ENCODE measurements at places on chromosomes 2 and 18. TPM values are rescaled to one million over a fixed set of nuclear protein-coding genes. Genes with fewer than 3 reads are reported as not detected.

DNA sequence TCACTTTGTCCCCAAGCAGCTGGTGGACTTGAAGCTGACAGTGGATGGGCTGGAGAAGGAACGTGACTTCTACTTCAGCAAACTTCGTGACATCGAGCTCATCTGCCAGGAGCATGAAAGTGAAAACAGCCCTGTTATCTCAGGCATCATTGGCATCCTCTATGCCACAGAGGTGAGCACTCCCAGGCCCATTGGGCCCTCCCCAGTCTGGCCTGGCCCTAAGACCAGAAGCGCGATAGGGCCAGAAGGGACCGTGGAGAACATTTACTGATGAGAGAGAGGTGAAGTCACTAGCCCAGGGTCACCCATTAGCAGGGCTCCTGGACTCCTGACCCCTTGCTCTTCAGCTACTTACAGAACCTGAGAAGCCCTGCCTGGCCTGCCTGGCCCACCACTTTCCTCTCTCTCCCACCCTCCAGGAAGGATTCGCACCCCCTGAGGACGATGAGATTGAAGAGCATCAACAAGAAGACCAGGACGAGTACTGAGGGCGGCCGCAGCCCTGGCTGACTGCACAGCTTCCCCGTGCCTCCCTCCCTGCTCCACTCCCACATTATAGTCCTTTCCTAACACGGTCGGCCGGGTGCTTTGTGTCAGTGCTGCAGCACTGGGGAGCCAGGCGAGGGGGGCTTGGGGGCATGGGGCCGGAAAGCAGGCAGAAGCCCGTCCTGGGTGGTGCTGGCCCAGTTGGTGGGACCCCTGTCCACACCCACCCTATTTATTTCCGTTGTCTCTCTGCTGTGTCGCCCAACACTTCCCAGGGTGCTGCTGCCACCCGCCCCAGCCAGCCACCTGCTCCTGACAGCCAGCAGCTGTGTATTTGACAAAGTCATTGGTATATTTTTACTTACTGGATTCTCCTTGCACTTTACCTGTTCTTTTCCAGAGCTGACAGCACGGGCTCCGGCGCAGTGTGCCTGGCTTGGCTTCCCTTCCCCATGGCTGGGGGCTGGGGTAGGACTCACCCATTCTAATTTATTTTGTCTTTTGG is 6.6 kb upstream of the TMEM214 start:
- H3K4me3 ChIP-seq = no peak overlapping the region
- H3K4me1 ChIP-seq = peaks cover 8% of the 10 kb centered on the region
- H3K27me3 ChIP-seq = no peaks in the 10 kb centered on the region
- peaks cover 9% of the 10 kb centered on the region for H3K36me3 ChIP-seq
- no peak for DNase-seq

GRCh38 chr18:9649164-9649540 is 34.8 kb upstream of the PPP4R1 start:
- no peak overlapping the region for H3K27ac ChIP-seq
- H3K27me3 ChIP-seq = no peaks in the 10 kb centered on the region
- H3K4me3 ChIP-seq = no peak overlapping the region
- no peak for DNase-seq

DNA sequence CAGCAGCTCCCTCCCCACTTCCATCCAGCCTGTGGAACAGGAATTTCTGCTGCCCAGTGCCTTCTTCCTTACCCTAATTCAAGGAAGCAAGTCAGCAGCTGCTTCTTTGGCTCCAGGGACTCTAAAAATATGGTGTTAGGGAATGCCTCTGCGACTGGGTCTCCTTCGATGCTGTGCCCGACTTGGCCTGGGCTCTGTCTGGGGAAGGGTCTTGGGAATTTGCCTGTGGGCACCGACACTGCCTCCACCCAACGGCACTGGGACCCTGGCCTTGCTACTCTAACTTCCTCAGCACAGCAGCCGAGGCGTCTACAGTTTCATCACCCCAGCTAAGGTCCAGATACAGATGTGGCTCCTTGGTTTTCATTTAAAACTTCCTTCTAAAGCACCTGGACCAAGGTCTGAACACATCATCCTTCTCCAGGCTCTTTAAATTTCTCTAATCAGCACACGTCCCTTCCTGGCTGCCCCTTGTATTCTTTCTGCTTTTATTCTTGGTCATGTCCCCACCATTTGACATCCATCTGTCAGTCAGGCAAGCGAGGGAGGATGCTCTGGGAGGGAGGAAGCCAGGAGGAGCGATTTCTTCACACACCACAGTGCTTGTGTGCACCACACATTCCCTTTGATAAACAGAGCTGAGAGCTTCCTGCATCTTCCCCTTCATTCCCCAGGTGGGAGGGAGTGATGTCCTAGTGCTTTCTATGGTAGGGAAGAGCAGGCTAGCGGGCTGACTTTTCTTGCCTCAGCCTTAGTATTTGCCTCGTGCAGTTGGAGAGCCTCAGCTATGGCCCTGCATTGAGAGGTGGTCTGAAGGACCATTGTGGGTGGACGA is 6.8 kb downstream of the LBH start:
- no peak overlapping the region for H3K27ac ChIP-seq
- H3K36me3 ChIP-seq = no peaks in the 10 kb centered on the region
- DNase-seq = no peak
- H3K4me3 ChIP-seq = no peak overlapping the region
- H3K27me3 ChIP-seq = no peaks in the 10 kb centered on the region
- no peaks in the 10 kb centered on the region for H3K4me1 ChIP-seq

The CDH19 gene
- 8.0 TPM for total RNA-seq

DNA sequence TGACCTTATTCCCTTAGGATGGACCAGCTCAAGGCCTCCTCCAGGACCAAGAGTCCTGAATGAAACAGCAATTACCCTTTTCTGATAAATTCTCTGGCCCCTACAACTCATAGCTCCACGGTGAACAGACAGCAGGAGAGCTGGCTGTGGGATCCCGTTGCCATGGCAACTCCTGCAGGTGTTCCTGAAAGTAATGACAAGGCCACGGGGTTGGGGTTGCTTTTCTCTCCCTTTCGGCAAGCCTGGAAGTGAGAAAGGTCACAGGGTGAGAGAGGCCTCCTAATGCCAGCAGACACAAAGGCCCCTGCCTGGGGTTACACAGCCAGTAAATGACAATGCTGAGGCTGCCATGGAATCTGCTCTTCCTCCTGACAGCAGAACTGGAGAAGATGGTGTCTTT is 403.0 kb downstream of the NBAS start:
- no peaks in the 10 kb centered on the region for H3K36me3 ChIP-seq
- H3K4me1 ChIP-seq = no peaks in the 10 kb centered on the region
- H3K27me3 ChIP-seq = no peaks in the 10 kb centered on the region
- H3K27ac ChIP-seq = no peak overlapping the region
- no peak overlapping the region for H3K4me3 ChIP-seq

DNA sequence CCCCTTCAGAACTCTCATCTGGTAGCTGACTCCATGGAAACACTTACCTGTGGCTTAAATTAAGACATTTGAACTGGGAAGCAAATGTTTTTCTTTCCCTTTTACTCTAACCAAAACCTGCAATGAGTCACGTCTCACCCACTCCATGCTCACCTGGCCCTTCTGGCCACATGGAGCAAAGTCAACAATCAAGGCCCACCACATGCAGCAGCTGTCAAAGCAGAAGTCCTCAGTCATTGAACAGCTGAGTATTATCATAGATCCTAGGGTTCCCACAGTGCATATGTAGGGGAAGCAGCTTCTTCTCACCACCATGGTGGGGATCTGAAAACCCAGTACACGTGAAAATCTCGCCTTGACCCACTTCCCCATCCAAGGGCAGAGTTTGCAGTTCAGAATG is 12.3 kb upstream of the MEP1B start:
- no peak for DNase-seq
- no peaks in the 10 kb centered on the region for H3K36me3 ChIP-seq
- no peaks in the 10 kb centered on the region for H3K27me3 ChIP-seq
- H3K27ac ChIP-seq = no peak overlapping the region
- H3K4me1 ChIP-seq = no peaks in the 10 kb centered on the region

DNA sequence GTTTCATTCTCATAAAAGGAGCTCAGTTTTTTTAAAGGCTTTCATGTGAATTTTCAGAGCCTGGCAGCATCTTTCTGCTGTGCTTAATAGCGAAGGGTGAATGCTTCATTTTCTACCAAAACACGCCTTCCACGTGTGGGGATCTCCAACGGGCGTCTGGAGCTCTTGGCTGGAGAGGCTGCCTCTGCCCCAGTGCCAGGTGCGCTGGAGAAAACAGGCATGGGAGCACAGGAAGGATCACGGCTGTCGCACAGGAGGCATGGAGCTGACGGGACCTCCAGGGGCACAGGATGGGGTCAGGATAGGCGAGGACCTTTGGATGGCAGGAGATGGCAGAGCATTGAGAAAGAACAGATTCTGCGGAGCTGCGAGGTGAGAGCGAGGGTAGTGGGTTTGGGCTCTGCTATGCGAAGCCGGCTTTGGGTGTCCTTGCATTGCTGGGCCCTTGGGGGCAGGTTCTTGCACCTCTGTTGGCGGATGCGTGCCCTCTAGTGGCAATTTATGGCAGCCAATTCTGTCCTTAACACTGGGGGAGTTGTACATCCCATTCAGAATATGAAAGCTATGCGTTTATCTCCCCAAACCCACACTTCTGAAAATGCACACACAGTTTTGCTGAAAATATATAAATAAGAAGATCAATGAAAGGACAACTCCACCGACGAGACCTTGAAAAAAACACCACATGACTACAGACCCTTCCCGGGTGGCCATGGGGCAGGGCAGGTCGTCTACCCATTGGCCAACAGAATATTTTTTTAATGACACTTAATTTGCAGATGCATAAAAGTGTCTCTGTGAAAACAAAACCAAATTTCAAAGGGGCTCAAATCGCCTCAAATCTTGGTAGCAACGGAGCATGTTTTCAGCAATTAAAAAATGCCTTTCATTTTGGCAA is 90.4 kb upstream of the SLC35G4 start:
- H3K36me3 ChIP-seq = no peaks in the 10 kb centered on the region
- no peaks in the 10 kb centered on the region for H3K4me1 ChIP-seq
- peak; percentile 46 for DNase-seq

DNA sequence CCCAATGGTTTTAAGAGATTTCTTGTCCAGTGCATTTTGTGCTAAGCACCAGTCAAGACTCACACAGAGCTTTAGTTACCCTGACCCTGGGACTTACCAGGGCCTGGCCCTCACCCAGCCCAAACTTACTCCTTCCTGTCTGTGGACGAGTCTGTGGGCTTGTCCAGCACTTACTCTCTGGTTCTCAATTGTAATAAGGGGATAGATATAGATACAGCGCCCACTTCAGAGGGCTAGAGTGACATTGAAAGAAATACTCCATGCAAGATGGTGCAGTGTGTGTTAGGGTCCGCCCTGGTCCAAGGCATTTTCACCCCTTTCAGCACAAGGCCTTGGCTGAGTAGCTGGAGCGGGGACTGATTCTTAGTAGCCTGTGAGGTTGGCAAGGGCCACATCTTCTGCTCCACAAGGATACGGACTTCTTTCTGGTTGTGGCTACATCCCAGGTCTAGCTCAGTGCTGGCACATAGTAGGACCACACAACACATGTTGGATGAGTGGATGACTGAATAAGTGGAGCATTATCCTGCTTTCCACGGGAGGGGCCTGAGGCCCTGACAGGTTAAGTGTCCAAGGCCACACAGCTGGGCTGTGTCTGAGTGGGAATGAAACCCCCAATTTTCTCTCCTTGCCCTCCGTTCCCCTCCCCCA is 3.8 kb upstream of the ARID5A start:
- no peaks in the 10 kb centered on the region for H3K27me3 ChIP-seq
- no peak for DNase-seq
- H3K4me3 ChIP-seq = no peak overlapping the region

GRCh38 chr2:130818809-130819208 is 17.9 kb upstream of the ARHGEF4 start:
- H3K27me3 ChIP-seq = no peaks in the 10 kb centered on the region
- H3K4me3 ChIP-seq = no peak overlapping the region
- DNase-seq = no peak

The TUBA4B gene
- total RNA-seq = 0.08 TPM

DNA sequence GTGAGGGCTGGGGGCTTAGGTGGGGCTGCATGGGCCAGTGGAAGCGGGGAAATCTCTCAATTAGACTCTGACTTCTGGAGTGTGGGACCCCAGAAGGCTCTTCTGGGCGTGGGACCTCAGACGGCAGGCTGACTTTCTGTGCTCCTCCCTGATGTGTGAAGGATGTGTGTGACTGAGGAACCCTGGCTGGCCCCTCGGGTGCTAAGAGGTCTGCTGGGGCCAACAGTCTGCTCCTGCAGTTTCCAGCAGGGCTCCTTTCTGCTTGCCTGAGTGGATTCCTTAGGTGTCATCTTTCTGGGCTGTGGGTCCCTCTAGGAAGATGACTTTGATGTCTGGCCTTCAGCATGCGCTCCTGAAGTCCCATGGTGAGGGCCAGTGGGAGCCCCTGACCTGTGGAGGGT is 167.5 kb downstream of the DYSF start:
- no peaks in the 10 kb centered on the region for H3K36me3 ChIP-seq
- no peak for DNase-seq
- no peaks in the 10 kb centered on the region for H3K4me1 ChIP-seq
- H3K27ac ChIP-seq = no peak overlapping the region

- no peaks in the 10 kb centered on the region for H3K36me3 ChIP-seq
- no peaks in the 10 kb centered on the region for H3K4me1 ChIP-seq
- DNase-seq = no peak
- H3K27me3 ChIP-seq = no peaks in the 10 kb centered on the region
- H3K4me3 ChIP-seq = no peak overlapping the region
Observed at GRCh38 chr2:141942006-141942789, 188.6 kb downstream of the LRP1B start.

DNA sequence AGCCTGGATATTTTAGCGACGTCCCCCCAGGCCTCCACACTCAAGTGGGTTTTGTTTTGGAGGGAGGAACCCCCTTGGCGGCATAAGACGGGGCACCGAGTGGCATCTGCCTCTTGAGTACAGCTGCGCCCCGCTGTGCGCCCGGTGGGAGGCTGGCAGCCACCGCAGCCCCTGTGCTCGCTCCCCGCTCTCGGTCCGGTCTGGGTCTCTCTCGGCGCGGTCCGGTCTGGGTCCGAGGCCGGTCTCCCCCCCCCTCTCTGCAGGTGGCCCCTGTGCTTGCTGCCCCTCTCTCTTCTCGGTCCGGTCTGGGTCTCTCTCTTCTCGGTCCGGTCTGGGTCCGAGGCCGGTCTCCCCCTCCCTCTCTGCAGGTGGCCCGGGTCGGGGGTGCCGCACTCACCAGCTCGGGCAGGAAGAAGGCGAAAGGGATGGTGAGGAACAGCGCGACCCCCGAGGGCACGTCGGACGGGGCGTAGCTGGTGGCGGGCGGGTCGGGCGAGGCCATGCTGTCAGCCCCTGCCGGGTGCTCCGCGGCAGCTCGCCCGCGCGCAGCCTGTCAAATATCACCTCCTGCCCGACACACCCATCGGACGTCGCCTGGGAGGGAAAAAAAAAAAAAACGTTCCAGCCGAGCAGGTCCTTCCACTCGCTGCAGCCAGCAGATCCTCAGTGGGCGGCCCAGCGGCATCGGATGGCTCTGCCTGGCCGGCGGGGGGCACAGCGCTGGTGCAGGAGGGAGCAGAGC is at the start of gene MALL:
Gene MALL, minus strand, starts transcription at position 532 of the 742 bp plus-strand sequence. Its CDS starts 30 bp downstream, at position 502.
- H3K36me3 ChIP-seq = no peaks in the 10 kb centered on the region
- DNase-seq = no peak
- H3K4me3 ChIP-seq = no peak within 1 kb of the TSS

DNA sequence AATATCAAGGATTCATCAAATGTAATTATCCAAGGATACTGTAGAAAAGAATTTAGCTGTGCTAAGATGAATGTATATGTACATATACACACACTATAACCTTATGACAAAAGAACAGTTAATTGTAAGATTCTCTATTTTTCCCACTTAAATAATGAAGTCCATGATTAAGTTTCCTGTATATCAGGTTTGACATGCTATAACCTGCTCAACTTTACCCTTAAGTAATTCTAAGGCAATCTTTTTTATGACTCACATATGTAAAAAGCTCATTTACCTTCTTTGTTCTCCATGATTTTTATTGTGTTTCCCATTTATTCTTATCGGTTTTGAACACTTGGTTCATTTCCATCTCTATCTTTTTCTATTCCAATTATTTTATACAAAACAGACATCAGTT is 1213.1 kb upstream of the SLC39A10 start:
- no peaks in the 10 kb centered on the region for H3K4me1 ChIP-seq
- H3K36me3 ChIP-seq = no peaks in the 10 kb centered on the region
- no peak overlapping the region for H3K27ac ChIP-seq
- DNase-seq = no peak
- no peaks in the 10 kb centered on the region for H3K27me3 ChIP-seq
- H3K4me3 ChIP-seq = no peak overlapping the region

All from liver (tissue), 10 donors.